SK-MEL-5 (cell line): ENCODE measurements at places on chromosomes 6 and 20.

GRCh38 chr20:48211238-48211637, 426.0 kb upstream of the SULF2 start:
- no peak for DNase-seq

DNA sequence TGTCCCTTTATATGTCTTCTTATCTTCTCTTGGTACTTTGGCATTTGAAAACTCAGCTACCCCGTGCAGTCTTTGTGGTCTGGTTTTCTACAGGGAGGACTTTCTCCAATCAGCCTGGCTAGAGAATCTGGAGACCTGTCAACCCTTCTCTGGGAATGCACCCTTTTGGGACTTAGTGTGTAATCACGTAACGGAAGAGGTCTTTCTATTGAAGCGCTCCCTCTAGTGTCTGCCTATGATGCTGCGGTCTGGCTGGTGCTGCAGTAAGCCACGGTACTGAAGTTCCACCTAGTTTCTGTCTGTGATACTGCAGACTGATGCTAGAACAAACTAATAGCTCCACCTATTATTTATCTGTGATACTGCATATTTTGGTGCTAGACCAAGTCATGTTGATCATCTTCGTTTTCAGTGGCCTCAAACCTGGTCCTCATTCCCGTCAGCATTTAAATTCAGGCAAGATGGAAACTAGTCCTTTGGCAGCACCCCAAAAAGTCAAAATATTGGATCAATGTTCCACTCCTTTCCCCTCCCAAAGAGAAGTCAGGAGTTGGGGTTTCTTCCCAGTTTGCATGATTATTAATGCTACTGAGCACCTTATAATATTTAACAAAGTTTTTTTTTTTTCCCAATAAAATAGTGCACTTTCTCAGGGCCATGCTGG, 12.5 kb upstream of the SIRPB2 start:
- peak; percentile 95 for DNase-seq

DNA sequence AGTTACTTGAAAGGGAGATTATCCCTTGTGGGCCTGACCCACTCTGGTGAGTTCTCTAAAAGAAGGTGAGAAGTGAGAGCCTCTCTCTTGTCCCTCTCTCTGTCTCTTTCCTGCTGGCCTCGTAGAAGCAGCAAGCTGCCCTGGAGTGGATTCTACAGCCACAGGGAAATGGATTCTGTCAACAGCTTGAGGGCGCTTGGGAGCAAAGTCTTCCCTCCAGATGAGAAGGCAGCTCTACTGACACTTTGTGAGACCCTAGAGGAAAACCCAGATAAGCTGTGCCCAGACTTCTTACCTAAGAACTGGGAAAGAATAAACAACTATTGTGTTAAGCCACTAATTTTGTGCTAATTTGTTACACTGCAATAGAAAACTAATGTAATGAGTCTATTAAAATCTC, 39.9 kb downstream of the ANKRD60 start:
- DNase-seq: peak; percentile 32

DNA sequence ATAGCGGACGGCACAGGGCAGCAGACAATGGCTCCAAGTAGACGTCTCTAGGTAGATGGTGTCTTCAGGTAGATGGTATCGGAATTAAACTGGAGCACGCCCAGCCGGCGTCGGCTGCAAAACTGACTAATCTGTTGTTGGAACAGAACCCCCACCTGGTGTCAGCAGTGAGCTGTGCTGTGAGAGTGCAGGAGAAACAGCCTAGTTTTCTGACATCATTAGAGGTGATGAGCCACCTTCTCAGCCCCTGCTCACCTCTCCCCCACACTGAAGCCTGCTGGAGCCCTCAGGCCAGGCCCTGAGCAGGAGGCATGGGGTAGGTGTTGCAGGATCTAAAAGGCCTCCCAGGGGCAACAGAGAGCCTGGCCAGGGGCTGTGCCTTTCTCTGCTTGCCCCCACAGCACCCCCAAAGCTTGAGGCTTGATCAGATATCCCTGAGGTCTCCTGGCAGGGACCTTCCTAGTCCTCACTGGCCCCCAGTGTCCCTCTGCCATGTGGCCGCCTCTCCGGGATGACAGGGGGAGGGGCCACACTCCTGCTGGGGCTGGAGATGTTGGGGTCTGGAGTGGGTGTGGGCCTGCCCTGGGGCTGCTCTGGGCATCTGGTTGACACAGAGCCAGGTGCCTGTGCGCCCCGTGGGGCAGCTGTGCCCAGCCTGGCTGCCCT, 6.9 kb upstream of the HELZ2 start:
- peak; percentile 49 for DNase-seq

GRCh38 chr20:33211817-33212424, 5.2 kb upstream of the BPIFA3 start:
- peak; percentile 85 for DNase-seq

- DNase-seq: no peak
Observed at GRCh38 chr6:81562169-81562568, 190.3 kb downstream of the TENT5A start.

DNA sequence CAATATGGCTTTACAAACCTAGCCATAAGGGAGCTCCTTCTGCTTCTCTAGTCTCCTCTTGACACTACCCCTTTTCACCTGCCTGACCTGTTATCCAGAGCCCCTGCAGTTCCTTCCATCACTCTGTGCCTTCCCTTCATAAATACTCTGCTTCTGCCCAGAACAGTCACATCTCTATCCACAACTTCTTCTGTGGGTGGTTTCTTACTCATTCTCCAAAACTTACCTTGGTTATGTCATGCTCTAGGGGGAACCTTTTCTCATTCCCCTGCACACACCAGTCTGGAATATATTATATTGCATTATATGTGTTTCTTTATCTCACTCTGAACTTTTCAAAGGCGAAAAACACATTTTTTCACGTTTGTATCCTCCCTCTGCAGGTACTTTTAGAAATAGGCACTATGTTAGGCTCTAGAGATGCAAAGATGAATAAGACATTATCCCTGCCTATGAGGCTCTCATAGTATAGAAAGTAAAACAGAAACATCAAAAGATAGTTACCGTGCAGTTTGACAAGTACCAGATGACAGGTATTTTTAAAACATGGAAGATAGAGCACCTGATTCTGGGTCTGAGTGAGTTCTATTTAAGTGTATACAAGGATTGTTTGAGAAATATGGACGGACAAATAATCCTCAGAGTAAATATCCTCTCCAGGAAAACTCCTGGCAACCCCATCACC, 51.5 kb downstream of the AIG1 start:
- no peak for DNase-seq

- DNase-seq: no peak
Observed at GRCh38 chr6:69601132-69601531, 195.7 kb downstream of the LMBRD1 start.

DNA sequence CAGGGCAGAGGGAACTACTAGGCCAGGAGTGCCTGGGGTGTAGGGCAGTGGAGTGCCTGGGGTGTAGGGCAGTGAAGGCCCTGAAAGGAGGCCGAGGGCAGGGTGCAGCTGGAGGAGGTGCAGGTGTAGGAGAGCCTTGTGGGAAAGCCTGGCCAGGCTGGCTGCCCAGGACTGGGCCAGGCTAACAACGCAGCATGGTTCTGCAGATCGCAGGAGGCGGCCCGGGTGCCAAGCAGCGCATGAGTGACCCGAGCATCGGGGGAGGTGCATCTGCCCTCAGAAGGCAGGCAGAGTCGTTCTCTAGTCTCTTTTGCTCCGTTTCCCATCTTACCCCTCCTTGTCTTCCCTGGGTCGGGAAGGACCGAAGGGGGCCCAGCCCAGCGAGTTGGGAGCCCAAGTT, 151.5 kb upstream of the PHACTR3 start:
- no peak for DNase-seq

GRCh38 chr6:39933669-39934130, 562 bp downstream of the MOCS1 start:
- DNase-seq: no peak

- peak; percentile 92 for DNase-seq
Observed at GRCh38 chr6:28940858-28941683, 17.3 kb upstream of the TRIM27 start.

DNA sequence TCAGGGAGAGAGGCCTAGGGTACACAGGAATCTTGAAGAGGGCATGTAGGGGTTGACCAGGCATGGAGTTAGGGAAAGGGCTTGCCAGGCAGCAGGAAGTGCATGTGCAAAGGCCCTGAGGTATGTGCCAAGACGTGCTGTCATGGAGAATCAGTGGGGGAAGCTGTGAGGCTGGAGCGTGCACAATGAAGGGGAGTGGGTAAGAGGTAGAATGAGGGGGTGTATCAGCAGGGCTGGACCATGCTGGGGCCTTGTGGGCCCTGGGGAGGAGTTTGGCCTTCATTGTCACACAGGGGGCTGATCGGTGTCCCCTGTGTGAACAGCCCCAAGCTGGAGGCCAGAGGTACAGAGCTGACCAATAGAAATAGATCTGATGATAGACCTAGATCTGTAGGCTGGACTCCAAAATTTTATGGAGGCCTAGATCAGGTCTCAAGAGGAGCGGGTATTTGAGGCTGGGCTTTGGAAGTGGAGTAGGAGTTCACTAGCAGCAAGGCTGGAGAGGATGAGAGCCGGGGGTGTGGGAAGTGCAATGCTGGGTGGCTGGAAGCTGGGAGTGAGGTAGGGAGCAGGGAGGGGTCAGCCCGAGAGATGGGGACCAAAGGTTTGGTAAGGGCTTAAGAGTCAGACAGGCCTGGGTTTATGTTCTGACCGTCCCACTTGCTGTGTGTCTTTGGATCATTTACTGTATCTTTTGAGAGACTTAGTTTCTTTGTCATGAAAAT, 3.0 kb downstream of the SRC start:
- no peak for DNase-seq

DNA sequence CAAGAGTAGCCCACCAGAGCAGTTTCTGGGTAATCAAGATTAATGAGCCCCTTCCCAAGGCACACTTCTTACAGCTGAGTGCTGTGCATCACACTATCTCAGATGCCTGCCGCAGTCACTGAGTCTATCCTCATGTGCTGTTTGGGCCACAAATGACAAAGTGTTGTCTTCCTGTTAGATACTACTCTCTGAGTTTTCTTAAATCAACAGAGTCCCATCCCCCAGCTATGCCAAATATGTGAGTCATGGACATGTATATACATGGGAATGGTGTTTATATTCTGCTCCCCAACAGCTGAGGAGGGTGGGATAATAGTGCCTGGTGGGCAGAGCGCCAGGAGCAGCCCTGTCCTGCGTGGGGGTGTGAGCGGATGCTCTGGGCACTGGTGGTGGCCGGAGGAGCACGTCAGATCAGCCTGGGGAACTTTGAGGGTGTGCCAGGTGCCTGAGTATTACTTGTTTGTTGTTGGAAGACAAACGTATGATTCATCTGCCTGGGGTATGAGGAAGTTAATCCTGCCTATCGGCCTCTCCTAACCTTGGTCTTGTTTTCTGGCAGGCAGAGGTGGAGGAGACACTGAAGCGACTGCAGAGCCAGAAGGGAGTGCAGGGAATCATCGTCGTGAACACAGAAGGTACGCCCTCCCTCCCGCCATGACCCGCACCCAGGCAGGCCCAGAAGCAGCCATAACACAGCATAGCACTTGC, 9.6 kb downstream of the DYNLRB1 start:
- DNase-seq: peak; percentile 16

- DNase-seq: no peak
Observed at GRCh38 chr20:49987868-49988690, 5.3 kb downstream of the SNAI1 start.

GRCh38 chr6:158475344-158476302, 84.3 kb upstream of the TMEM181 start:
- DNase-seq: no peak

DNA sequence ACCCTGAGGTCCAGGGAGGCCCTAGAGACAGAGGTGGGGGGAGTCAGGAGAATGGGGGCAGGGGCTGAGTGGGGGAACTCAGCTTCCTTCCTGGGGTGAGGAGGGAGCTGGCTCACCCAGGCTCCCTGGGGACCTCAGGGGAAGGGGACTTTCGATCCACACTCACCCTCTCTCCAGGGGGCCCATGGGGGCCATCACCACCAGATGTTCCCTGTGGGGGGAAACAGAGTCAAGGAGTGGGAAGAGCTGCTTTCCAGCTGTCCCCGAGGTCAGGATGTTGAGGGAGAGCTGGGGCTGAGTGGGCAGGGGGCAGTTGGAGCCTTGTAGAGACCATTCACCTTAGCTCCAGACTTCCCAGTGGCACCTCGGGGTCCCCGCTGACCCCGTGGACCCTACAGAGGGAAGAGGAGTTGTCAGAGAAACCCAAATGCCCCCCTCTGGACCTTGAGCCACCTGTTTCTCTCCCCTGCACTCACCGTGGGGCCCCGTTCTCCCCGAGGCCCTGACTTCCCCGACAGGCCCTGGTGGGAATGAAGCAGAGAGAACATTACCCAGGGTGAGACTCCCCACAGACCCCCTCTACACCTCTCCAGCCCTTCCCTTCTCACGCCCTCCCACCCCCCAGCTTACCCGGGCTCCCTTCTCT, 18.6 kb downstream of the COL11A2 start:
- no peak for DNase-seq

DNA sequence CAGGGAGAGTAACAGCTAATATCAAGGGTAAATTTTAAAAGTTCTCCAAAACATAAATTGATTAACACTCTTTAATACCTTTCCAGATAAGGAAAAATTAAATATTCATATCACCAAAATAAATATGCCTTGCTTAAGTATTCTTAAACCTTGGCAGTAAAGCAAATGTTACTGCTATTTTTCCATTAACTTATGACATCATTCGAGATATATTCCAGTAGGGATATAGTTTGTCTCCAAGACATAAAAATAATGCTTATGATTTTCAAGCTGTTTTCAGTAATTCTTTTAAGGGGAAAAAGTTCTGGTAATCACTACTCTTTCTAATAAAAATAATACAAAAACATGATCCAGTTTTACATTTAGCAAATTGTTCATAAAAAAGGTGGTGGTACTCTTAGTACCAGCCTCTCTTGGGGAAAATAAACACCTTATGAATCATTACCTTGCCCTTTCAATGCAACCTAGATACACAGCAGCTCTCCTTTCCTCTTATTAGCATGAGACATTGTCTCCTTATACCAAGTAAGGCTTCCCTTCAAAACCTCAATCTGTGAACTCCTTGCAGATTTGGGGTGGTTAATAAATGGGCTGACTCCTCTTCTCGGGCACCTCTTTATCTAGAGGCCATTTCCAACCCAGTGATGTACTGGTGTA, 31.5 kb upstream of the LTV1 start:
- no peak for DNase-seq
